ENCODE measurements at places on chromosomes 2 and 18.

DNA sequence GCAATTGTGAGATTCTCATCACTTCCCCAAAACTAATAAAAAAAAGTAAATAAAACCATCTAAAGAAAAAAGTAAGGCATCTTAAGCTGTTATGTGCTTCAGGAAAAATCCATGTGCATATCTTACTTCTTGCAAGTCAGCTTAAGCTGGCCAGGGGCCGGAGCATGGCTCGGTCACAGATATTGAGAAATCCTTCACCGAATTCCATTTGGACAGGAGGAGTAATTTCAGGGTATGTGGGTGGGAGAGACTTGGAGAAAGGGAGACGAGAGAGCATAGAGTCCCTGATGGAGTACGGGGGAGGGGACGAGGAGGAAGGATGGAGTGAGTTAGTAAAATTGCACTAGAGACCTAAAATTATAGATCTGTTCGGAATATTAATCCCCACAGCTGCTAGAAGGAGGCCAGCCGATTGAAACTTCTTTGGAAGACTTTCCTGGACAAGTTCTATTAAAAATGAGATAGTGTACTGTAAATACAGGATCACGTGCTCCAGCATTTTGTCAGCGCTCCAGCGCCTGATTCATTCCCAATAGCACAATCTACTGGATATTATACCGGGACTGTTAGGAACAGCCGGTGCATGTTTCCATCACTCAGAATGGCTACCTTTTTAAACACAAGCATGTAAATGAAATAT is 438.5 kb downstream of the ZNF516 start:
- no peak for DNase-seq

DNA sequence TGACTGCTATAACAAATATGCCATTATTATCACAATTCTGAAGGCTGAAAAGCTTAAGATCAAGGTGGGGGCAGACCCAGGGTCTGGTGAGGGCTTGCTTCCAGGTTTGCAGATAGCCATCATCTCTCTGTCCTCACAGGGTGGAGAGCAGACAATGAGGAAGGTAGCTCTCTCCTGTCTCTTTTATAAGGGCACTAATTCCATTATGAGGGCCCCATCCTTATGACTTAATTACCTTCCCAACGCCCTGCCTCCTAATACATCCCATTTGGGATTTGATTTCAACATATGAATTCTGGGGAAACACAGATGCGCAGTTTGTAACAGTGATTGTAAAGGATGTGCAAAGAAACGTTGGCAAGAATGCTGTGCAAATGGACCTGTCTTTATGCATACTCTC is 44.8 kb downstream of the PARD3B start:
- no peak for DNase-seq

GRCh38 chr18:74497778-74498177 is 1.6 kb downstream of the CNDP2 start:
- DNase-seq = no peak

DNA sequence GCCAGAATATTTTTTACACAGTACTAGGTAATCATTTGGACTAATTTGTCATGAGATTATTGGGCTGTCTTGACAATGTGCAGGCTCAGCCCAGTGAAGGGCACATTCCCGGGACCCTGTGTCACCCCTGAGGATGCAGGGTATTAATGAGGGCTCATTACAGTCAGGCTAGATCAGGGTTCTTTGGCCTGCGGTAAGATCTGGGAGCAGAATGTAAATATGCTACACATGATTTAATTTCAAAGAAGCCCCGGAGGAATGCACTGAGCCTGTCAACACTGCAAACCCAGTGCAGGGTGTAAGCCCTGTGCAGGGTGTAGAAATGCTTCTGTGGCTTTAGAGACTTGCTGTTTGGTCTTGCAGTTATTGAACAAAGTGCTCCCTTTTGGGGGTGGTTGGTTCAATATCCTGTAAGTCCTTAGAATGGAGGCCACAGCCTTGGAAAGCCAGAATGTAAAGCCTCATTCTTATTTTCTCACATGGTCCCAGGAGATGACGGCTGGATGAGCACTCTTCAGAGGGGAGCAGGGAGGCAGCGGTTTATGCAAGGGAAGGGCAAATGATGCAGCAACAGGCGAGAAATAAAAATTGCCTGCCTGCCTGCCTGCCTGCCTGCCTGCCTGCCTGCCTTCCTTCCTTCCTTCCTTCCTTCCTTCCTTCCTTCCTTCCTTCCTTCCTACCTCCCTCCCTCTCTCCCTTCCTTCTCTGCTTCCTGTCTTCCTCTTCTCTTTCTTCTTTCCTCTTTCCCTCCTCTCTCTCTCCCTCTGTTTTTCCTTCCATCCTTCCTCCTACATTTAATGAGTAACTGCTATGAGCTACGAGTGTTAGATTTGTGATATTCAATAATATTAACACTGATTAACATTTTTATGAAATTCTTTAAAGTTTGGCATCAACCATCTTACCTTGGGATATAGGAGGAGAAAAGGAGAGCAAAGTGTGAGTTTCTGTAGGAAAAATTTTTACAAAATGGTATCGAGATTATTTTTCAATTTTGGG is 148.8 kb downstream of the VAPA start:
- DNase-seq = no peak

- DNase-seq = no peak
These were observed 417.5 kb upstream of the HS6ST1 start for GRCh38 chr2:128736046-128736688.

GRCh38 chr18:21364471-21364870 is 122.4 kb downstream of the GREB1L start:
- no peak for DNase-seq

- no peak for DNase-seq
These were observed 647.7 kb upstream of the FSHR start for GRCh38 chr2:49801898-49802450.

- no peak for DNase-seq
These were observed 36.9 kb upstream of the PDE1A start for GRCh38 chr2:182463760-182464159.

DNA sequence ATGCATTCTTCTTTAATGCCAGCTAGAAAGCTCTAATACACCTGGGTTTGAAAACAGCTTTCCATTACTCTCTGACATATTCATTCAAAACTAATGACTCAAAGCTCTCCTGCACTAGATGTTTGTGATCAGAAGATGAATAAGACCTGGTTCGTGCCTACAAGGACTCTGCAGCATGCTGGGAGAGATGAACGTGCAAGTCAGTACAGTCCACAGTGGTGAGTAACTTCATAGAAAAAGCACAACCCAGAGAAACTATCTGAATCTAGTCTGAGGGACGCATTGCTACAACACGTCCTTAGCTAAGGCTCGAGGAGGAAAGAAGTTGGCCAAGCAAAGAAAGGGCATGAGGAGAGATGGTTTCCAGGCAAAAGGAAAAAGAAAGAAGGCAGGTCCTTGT is 234.3 kb downstream of the OSR1 start:
- no peak for DNase-seq

GRCh38 chr2:229230256-229230655 is 40.8 kb downstream of the PID1 start:
- DNase-seq = no peak

Data from cardiac septum (tissue), 1 donor.